ENCODE measurements at places on chromosomes 12 and 14.

DNA sequence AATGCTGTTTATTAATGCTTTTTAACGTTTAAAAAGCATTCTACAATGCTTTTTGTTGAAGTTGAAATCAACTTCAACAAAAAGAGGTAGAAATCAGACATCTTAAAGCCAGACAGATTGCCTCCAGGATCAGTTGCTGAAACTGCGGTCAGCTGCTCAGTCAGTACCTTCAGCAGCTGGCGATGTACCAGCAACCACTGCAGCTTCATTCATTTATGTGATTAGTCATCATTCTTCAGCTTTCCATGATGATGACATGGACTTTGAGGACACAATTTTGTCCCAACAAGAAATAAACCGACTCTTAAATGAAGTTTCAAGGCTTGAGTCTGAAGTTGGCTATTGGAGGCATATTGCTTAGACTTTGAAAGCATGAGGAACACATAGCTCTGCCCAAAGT is 31.5 kb upstream of the NUAK1 start:
- no peak for DNase-seq

GRCh38 chr12:97886511-97887176 is 424.0 kb downstream of the RMST start:
- DNase-seq = no peak

- DNase-seq = no peak
Observed at GRCh38 chr14:95770777-95771176, 56.9 kb upstream of the TCL1A start.

DNA sequence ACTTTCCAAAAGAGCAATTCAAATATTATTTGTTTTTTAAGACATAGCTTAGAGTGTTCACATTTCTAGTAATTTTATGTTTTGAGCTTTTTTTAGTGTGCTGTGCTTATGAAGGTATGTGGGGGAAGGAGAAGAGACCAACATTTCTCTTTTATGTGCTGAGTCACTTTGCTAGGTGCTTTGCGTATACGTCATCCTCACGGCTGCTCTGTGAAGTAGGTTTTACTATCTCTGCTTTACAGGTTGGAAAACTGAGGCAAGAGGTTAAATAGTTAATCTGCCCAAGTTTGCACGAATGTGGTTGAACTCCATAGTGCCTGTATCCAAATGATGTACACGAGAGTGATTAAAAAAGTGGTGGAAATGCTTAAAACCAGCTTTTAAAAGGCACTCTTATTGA is 75.9 kb downstream of the AEBP2 start:
- DNase-seq = no peak

- no peak for DNase-seq
Observed at GRCh38 chr14:90058876-90059458, 2.8 kb upstream of the KCNK13 start.

GRCh38 chr14:100127853-100128455 is 31.5 kb downstream of the DEGS2 start:
- no peak for DNase-seq

GRCh38 chr14:103223818-103224352 is 100.6 kb downstream of the TNFAIP2 start:
- no peak for DNase-seq

GRCh38 chr12:52615208-52615868 is 3.0 kb downstream of the KRT73 start:
- DNase-seq = peak; percentile 35

GRCh38 chr14:91417983-91418386 is 365 bp upstream of the CCDC88C start:
- DNase-seq = no peak

DNA sequence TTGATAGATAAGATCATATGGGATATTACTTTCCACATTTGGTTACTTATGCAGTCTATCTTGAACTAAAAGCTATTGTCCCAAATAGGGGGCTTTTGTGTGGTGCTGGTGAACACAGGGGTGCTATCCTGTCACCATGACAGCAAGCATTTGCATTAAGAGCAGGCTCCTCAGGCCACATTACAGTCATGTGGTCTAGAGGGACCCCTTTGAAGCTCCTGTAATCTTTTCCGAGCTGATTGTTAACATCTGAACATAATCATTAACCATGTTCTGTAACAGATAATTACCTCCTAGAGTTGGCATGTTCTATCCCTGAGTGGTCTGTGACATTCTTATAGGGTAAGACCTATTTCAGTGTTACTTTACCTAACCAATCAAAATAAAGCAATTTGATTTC is 178.8 kb downstream of the KTN1 start:
- DNase-seq = no peak

DNA sequence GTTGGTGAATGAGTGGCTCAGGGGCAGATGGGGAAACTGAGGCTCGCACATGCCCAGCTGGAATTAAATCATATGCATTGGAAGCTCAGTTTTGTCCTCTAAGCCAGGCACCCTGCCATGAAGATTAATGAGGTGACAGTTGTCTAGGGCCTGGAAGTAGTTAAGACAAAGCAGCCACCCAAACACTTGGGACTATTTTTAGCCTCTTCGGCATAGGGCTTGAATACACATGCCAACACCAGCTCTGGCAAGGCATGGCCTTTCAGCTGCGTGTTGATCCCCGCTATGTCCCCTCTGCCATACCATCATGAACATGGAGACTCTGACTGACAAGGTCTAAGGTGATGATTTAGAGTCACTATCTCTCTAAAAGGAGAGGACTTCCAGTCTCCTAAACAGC is 250.2 kb downstream of the KSR2 start:
- DNase-seq = no peak

DNA sequence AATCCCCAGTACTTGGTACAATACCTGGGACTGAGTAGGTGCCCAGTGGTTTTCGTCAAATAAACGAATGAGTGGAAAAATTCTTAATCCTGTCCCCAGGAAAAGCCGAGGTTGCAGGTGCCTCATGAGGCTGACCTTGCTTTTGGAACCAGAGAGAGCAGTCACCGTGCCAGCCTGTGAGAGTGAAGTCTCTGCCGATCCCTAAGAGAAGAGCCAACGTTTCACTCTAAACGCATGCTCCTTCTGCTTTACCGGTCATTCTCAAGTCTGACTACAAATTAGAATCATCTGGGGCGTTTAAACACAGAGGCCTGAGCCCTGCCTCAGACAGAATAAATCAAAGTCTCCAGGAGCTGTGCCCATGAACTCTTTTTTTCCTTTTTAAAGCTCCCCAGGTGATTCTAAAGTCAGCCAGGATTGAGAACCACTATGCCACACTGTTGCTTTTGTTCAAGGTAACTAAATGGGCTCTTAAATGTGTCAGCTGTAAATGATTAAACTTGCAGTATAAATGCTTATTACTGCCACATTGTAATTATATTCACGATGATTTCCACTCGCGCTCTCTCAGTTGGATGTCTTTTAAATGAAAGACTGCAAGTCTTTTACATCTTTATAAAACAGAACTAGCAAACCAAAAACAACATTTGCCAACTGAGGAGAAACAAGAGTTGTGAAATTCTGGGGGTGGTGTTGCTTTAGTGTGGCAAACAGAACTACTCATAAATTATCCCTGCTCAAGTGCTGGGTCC is 26.9 kb downstream of the TCP11L2 start:
- DNase-seq = no peak

DNA sequence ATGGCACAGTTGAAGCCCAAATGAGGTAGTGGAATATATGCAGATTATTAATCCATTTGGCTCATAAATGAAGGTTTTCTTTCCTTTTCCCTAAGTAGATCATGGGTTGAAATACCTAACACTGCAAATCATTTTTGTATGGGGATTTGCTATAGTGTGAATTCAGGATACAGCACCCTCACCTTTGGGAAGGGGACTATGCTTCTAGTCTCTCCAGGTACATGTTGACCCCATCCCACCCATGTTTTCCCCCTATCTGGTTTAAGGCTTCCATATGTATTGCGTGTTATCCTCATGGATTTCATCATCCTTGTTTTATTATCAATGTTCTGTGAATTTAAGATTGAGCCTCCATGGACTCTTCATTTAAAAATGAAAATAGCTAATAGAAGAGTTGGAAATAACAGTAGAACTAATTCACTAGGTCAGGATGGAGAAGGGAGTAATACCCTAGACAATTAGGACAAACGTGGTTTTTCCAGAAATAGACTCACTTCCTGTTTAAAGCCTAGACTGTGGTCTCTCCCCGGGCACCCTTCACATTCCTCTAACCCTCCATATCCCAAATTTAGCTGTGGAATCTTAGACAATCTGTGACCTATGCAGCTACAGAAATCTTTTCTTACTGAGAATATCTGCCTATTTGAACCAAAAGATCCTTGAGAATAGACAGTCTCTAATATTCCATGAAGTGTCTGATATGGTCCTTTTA is 56.5 kb downstream of the DAD1 start:
- no peak for DNase-seq
